Stimulated activated naive CD8-positive, alpha-beta T cell treated with anti-CD3 and anti-CD28 coated beads, Interleukin-15, Interleukin-2, amounts not matched to agents 100 U/mL and 50 U/mL, for 24 hours (primary cell): ENCODE measurements at places on chromosomes 6 and 20.

DNA sequence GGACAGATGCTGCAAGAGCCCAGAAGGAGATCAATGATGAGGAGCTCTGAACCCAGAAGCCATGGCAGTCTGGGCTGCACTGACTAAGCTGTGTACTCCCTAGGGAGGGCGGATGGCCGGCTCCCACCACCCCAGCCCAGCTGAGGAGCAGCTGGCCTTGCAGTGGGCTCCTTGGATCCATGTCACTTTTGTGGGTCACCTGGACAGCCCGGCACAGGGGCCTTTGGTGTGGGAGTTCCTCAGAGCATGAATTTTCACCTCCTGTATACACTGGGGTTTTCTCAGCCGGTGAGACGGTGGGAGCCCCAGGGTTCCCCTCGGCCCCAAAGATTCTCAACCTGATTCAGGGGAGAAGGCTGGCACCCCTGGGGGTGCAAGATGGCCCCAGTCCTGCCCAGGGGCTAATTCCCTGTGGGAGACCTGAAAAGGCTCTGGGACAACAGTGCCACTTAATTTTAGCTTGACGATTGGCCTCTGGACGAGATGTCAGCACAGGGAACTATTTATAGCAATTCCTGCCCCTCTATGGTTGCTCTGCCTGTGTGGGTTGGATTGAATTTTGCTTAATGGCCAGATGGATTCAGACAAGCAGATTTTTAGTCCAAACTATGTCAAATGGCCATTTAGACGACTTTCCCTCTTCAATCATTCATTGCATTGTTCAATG is 121.6 kb upstream of the PMEPA1 start:
- no peak for DNase-seq

- DNase-seq, result no peak
These were observed 25.8 kb downstream of the PRL start for GRCh38 chr6:22271081-22271480.

GRCh38 chr6:168016176-168016620 is 18.7 kb downstream of the KIF25 start:
- DNase-seq, result no peak

- no peak for DNase-seq
These were observed 29.1 kb downstream of the ARHGAP40 start for GRCh38 chr20:38630727-38631126.

DNA sequence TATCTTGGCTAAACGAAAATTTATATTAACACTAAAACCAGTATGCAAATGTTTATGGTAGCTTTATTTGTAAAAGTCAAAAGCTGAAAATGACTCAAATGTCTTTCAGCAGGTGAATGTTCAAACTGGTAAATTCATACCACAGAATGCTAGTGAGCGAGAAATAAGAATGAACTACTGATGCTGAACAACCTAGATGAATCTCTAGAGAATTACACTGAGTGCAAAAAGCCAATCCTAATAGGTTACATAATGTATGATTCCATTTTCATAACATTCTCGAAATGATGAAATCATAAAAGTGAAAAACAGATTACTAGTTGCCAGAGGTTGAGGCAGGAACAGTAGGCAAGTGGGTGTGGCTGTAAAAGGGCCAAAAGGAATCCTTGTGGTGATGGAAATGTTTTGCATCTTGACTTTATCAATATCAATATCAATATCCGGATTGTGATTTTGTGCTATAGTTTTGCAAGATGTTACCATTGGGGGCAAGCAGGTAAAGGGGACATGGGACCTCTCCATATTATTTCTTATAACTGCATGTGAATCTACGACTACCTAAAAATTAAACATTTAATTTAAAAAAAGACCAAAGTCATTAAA is 26.1 kb downstream of the ZNF311 start:
- DNase-seq, result no peak
